Glutamatergic neuron (in vitro differentiated cells): ENCODE measurements at places on chromosomes 5 and 9.
A peak's percentile ranks its signal among the peaks of the same experiment; 100 is the strongest.

- peak; percentile 79 for DNase-seq
Measured at GRCh38 chr9:133477992-133478850, 678 bp downstream of the SLC2A6 start.

- DNase-seq, result no peak
Measured at GRCh38 chr5:174937201-174938123, 213.1 kb downstream of the MSX2 start.

DNA sequence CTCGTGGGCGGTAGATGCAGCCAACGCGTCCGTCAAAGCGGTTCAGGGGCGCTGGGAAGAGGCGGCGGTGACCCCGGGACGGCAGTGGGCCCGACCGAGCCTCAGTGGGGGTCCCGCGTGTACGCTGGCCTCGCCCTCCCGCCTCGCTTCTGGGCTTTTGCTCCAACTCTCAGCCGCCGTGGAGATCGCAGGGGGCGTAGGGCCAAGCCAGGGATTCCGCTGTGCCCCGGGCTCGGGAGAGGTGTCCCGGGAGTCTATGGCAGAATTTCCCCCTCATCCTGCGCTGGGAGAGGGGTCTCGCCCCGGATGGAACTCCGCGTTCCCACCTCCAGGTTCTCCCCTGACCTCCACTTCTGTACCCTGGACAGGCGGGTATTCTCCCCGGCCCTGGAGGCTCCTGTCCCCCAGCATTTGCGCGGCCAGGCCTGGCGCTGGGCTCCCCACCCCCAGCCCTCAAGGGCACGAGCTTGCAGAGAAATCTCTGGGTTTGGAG is 131.9 kb downstream of the MRPL36 start:
- DNase-seq, result peak; percentile 24

GRCh38 chr9:97484134-97484533 is 17.3 kb upstream of the TMOD1 start:
- DNase-seq, result no peak

DNA sequence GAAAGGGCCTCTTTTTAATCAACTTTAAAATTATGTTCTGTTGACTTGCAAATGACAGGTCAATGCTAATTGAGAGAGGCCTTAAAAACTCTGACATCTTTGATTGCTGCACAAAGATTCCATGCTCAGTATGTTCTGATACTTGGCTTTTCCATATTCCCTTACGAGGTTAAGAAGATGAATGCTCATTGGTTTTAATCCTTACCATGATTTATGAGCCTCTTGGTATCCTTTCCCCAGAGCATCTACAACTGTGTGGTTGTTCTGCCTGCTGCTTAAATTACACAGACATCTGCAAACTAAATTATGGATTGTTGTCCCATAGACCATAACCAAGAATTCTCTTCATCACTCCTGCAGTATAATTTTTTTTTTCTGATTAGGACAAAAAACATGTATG is 352.6 kb downstream of the CDH12 start:
- DNase-seq, result no peak

GRCh38 chr9:92160786-92161185 is 45.6 kb upstream of the SPTLC1 start:
- DNase-seq, result no peak

DNA sequence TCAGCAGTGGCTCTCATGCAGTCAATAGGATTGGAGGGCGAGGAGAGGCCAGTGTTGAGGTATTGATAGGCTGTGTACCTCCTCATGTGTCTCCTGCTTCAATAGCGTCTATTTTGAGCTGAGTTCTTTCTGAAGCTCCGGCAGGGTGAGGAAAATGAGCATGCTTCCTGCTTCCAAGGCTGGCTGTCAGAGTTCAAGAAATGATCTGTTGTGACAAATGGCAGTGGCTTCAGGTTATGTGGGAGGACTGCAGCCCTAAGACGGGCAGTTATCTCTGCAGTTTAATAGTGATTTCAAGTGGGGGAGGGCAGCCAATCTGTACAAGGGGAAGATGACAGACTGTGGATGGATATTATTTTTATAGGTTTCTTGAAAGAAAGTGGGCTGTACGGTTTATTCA is 54.0 kb upstream of the CXCL14 start:
- no peak for DNase-seq

DNA sequence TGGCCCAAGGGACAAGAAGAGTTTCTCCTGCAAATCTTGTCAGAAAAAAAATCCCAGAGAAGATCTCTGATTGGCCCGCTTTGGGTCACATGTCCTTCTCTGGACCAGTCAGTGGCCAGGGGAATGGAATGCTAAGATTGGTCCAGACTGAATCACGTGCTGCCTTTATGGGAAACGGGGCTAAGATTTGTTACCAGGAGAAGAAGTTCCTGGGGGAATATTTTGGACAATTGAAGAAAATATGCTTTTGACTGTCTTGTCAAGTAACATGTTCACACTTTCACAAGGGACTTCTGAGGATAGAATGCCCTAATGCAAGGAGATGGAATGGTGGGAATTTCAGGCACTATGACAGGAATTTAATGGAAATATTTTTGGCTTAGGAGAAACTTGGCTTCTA is 74.1 kb upstream of the SH3PXD2B start:
- no peak for DNase-seq

GRCh38 chr5:56615361-56616153 is 199.8 kb upstream of the MAP3K1 start:
- DNase-seq, result no peak

DNA sequence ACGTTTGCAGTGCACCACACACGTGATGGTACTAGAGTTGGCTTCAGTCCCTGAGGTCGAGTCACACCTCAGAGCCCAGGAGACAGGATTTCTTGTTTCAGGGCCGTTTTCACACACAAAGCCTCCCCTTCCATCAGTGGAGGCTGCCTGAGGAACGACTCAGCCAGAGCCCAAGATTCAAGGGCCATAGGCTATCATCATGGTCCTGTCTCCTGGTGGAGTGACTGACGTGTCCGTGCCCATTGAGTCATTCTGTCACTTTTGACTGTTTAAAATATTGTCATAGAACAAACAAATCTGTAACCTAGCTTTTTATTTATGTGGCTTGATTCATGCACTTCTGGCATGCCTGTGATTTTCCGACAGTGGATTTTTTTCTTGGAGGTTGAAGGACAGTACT is 28.3 kb downstream of the CAMK2A start:
- DNase-seq, result no peak

- no peak for DNase-seq
Measured at GRCh38 chr5:137184734-137185133, 314.4 kb downstream of the SPOCK1 start.

DNA sequence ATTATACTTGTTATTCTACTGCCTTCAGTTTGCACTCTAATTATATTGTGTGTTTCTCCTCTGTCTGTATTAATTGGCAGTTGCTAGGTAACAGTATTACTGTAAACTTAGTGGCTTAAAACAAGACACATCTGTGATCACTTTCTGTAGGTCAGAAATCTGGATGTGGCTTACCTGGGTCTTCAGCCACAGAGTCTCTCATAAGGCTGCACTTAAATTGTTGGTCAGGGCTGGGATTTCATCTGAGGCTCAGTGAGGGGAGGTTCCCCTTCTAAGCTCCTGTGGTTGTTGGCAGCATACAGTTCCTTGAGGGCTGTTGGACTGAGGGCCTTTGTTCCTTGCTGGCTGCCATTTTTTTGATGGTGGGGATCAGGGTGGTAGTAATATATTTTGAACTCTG is 68.8 kb downstream of the SLC44A1 start:
- no peak for DNase-seq

DNA sequence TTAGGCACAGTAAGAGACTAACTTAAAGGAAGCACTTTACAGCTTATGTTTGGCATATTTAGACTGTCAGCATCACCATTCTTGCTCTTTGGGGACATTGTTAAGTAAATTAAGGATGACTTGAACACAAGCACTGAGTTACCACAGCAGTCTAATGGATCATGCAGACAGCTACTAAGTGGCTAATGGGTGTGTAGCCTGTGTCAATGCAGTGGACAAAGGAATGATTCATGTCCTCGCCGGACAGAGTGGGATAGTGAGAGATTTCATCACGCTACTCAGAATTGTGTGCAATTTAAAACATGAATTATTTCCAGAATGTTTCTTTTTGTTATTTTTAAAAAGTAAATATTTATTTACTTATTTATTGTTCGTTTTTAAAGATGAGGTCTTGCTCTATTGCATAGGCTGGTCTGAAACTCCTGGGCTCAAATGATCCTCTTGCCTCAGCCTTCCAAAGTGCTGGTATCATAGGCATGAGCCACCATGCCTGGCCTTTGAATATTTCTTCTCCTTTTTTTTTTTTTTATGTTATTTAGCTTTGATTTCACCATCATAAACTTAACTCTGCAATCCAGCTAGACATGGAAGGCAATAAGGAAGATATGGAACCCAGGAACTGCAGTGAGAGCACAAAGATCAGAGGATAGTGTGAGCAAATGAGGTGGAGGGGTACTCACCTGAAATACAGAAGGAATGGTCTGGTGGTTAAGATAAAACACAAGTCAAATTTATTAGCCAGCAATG is 53.0 kb upstream of the KLF4 start:
- DNase-seq, result no peak

GRCh38 chr5:112192866-112193265 is 226.2 kb downstream of the EPB41L4A start:
- DNase-seq, result no peak

- DNase-seq, result no peak
Measured at GRCh38 chr9:33097192-33097591, 20.7 kb upstream of the SMU1 start.

DNA sequence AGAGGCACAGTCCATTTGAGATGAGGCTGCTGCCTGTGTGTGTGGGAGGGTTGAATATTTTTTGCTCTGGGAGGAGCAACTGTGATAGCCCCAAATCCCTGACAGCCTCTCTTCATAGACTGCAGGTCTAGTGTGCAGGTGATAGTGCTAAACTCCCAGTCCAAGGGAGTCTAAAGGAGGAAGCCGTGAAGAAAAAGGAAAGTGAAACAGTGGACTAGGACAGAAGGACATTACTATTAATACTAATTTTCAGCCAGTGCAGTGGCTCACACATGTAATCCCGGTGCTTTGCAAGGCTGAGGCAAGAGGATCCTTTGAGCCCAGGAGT is 295.0 kb downstream of the PDE4D start:
- no peak for DNase-seq

DNA sequence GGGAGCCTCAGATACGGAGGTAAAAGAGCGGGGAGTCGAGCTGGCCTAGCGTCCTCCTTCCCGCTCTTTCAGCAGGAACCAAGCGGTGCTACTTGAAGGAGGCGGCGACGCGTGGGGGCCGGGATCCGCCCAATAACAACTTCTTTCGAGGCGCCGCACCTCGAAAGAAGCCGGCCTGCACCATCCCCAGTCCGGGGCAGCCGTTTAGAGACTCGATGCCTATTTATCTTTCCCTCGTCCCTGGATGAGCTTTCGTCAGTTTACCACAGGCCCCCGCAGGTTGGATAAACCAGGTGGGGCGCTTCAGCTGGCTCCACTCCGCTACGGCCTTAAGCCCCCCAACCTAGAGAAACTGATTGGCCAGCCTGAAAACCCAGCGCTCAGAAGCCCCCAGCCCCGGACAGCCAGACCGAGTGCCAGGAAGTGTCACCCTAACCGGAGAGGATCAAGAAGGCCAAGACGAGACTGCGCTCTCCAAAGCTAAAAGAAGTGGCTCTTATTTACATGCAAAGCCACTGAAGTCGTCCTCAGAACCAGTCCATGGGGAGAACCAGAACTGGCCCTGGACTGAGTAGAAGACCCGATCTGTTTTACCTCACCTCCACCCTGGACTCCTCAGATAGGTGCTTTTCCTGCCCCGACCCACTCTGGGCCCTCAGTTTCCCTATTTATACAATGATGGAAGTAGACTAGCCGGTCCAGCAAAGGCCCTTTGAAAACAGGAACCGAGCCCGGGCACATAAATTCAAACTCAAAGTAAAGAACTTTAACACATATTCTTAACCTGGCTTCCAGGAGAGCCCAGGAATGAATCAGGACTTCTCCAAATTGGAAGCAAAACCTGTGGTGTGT is 1.4 kb downstream of the HAND1 start:
- DNase-seq, result no peak
